ENCODE measurements at places on chromosomes 2 and 18.
A peak's percentile ranks its signal among the peaks of the same experiment; 100 is the strongest.

DNA sequence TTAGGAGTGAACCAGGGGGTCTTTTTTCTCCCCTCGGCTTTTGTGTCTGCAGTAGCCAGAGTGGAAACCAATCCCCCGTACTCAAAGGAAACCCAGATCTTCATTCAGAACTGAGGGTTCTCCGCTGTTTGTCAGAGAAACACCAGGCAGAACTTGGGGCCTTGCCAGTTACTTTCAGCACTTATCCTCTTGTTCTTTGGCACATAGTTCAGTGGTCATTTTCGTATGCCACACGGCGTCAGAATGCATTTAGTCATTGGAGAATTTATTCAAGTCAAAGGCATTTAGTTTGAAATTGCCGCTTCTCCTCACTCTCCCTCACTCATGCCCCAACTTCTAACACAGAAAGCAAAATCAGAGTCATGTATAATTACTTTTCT, 102.9 kb downstream of the CABLES1 start:
- DNase-seq, result peak; percentile 46

GRCh38 chr2:165720511-165720910, 73.5 kb downstream of the GALNT3 start:
- peak; percentile 46 for DNase-seq

GRCh38 chr2:237708961-237709360, 81.6 kb downstream of the LRRFIP1 start:
- no peak for DNase-seq

DNA sequence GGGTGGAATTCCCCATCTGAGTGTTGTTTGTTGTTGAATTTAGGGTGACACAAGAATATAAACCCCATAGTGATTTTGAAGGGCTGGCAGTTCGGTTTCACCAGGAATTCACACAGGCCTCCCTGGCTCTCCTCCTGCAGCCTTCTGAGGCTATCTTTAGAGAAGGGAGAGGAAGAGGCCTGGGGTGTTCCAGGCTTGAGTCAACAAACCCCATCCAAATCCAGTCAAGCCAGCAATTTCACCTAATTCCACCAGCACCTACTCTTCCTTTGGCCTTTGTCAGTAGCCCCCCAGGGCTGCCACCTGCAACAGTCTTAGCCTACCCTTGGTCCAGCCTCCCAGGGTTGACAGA, 32.0 kb downstream of the MARCHF4 start:
- DNase-seq, result no peak

DNA sequence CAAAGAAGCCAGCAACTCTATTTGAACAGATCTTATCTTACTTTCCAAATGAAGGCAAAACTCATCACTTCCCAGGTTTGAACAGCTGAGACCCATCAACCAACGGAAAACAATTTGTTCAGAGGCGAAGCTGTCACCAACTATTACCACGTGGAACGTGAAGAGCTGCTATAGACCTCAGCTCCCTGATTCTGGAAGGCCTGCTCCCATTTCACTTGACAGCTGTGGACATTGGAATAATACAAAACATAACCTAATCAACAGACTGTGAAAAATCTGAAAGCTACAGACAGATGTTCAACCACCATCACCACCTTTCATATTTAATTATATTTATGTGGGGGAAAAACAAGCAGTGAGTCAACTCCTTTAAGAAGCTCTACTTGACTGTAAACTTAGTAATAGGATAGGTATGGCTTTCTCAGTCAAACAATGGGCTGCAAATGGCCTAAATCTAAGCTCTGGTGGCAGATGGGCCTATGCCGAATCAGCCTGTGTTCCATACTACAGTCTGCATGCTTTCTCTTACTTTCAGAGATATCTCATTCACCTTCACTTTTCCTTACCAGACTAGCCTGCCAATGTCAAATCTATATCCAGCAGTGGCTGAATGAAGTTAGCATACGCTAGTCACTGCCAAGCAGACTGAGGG, 896.4 kb downstream of the TDRD15 start:
- no peak for DNase-seq

- DNase-seq, result peak; percentile 67
Measured at GRCh38 chr18:67475673-67476072, 40.8 kb downstream of the DSEL start.

DNA sequence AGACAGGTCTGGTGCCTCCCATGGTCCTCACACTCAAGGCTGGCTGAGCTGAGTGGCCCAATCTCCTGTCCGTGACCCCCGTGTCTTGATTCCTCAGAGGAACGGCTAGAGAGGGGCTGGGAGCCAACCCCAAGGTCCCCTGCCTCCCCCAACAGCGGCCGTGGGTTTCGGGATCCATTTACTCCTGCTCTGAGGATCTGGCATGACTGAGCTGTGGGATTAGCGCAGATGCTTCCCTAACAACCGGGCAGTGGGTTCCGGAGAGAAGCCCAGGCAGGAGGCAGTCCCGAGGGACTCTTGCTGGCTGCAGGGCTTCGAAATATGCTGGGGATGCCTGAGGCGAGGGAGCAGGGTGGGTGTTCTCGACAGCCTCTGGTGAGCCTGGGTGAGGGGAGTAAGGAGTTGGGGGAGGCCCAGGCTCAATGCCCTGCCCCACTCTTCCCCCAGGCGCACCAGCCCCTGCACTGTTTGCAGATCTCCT, 18.9 kb downstream of the GPR35 start:
- DNase-seq, result no peak

DNA sequence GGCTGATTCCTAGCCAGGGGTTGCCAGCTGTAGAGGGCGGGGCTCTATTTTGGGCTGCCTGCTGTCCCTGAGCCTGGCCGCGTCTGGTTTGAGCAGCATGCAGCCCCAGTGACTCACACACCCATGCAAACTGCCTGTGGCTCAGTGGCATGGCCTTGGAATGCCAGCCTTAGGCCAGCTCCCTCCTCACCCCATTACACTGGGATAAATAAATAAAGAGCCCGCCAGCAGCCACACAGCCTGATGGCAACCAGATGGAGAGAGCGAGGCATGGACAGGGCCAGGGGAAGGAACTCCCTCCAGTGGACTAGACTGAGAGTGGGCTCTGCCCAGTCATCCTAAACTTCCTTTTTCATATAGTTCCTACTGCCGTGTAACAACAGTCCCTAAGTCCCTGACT, 18.3 kb downstream of the NHEJ1 start:
- DNase-seq, result peak; percentile 86

DNA sequence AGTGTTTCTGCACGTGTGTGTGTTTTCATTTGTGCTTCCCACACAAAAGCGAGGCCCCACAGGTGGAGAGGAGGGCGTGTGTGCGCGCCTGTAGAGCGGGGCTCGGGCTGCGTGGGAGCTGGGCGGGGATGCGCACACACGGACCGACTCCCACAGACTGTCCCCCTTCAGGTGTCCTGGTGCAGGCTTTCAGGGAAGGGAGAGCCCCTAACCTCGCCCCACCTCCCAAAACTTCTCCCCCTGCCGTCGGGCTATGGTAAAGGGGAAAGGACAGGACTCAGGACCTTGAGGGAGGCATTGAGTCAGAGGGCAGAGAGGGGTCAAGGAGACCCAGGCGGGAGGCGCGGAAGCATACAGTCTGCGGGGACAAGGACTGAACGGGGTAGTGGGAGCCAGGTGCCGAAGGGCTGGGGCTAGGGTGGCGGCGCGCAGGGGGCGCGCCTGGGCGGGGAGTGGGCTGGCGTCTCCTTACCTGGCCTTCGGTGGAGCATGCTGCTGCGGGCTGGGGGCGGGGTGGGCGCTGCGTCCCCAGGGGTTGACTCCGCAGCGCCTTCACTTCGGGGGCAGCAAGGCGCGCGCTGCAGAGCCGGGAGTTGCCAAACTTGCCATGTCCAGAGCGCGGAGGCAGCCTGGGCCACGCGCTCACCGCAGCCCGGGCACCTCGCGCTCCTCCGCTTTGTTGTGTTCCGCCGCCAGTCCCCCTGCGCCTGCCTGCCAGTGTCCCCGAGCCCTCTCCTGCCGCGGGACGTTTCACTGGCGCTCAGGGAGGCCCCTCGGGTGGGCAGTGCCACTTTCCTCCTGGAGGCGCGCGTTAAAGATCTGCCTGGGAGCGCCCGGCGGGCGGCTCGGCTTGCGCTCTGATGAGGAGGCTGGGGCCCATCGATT, 302.0 kb downstream of the NCKAP5 start:
- no peak for DNase-seq

Data from fibroblast of villous mesenchyme (primary cell).